ENCODE measurements at places on chromosomes 5 and 9.
A peak's percentile ranks its signal among the peaks of the same experiment; 100 is the strongest.

- peak; percentile 74 for DNase-seq
These were observed at the start of gene PALM2AKAP2 for GRCh38 chr9:109779711-109780452. PALM2AKAP2 (plus strand) TSS chr9:109780198; CDS start chr9:109780489, 291 bp downstream.

DNA sequence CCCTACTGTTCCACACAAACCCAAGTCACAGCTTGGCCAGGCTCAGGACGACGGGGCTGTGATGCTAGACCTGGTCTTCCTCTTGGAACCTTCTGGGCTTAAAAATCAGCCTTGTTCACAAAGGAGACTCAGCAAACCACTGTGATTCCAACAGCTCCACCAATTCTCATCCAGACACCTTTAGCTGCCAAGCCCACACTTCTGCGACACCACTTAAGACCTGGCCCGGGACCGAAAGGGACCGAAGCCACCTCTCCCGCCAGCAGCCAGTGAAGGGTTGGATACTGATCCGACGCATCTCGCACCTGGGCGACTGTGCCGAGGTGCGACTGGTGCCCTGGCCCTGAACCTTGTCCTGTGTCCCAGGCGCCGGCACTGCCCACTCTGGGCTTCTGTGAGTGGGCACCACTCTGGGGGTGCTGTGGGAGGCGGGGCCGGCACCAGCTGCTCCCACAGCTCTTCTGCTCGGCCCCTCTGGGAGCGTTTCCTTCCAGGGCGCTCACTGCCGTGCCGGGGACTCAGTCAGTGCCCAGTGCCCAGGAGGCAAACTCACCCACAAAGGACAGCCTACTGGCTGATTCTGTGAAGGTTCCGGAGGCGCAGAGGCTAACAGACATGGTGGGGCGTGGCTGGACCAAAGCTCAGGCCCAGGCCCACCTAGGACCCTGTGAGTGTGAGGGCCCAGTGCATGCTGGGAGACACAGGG is 50.9 kb downstream of the EXD3 start:
- no peak for DNase-seq

DNA sequence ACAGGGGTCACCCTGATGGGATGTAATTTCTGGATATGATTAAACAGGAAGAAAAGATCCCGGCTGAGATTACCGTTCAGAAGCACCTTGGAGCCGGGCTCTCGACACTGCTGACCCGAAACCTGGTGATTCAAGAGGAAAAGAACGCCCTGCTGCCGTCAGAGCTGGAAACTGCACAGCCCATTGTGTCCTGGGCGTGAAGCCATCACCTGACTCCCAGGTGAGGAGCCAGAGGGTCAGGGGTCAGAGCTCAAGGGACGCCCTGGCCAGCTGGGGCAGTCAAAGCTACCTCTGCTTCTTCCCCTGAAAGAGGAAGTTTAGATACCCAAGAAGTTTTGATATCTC is 17.8 kb upstream of the SLC12A7 start:
- DNase-seq = no peak

- no peak for DNase-seq
These were observed 27.2 kb downstream of the GGTA1 start for GRCh38 chr9:121472446-121472845.

GRCh38 chr9:130805510-130806326 is 29.3 kb upstream of the ABL1 start:
- DNase-seq = no peak
